DMS153 (cell line): ENCODE measurements at places on chromosomes 4 and X.

DNA sequence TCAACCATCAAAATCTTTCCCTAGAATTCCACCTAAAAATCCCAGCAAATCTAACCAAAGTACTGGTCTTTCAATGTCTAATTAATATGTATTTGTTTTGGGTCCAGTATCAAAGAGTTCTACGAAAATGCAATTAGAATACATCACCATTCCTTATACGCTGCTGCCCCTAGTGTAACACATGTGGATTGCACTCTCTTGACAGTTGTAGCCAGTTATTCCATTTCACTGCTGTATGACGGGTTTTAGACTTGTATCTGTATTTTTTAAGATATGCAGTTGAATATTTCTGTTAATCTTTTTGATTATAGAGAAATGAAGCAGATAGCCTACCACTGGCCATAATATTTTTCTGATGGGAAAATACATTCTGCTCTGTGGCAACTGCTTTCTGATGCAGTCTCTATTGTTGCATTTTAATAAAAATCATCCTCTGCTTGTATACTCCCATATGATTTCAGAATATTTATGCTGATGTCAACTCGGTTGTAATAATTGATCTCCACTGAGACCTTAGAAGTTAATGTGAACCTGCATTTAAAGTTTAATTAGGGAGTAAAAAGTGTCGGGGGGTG lies 17.1 kb upstream of the PAGE2B start:
- peak; percentile 21 for DNase-seq

DNA sequence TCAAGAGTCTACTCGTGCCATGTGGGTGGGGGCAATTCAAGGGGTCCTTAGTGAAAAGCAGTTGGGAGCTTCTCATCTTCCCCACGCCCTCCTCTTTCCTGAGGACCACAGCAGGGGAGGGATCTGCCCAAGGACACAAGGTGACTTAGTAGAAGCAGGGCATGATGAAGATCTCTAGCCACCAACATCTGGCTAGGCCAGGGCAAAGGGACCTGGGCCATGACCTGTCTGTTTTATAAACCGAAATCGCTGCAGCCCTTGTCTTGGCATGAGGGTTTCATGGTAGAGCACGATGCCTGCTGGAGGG lies 5.1 kb downstream of the G6PD start:
- DNase-seq = no peak

GRCh38 chrX:16451334-16451733 lies 198.6 kb upstream of the S100G start:
- DNase-seq = no peak

GRCh38 chr4:46927201-46927600 lies 18.2 kb upstream of the COX7B2 start:
- no peak for DNase-seq

- no peak for DNase-seq
Observed at GRCh38 chr4:185932491-185932890, 120.5 kb upstream of the SORBS2 start.

- no peak for DNase-seq
Observed at GRCh38 chrX:13952581-13952980, 77.1 kb downstream of the GEMIN8 start.

DNA sequence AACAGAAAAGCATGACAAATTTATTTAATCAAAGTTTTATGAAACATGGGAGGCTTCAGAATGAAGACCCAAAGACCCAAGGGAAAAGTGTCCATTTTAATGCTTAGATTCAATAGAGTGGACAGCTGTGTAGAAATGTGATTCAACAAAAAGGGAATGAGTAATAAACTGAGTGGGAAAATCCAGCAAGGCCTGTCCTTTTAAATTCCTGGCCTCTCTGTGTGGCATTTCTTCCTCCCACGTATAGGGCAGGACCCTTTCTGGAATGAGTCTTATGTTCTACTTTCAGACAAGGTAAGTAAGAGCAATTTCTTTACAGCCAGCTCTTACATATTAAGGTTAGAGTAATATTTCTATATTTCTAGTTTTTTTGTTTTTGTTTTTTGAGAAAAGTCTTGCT lies 14.5 kb downstream of the AASDH start:
- DNase-seq = no peak

DNA sequence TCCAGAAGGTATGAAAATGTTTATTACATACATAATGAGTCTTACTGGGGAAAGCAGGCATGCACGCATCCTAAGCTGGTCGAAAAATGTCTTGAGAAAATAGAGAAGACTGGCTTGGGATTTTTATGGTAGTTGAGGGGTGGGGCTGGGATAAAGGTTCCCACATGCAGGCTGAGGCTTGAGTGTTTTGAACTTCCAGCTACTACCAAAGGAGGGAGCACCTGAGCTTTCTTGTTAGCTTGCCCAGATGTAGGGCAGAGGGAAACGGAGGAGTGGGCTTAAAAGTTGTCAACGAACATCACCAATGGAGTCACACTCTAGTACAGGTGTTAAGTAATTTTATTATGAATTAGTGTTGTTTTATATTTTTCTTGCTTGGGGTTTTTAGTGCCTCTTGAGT lies 39.6 kb upstream of the SRPX start:
- no peak for DNase-seq

GRCh38 chrX:38268011-38268410 lies 47.3 kb upstream of the SRPX start:
- DNase-seq = no peak

GRCh38 chrX:12617241-12617640 lies 174.0 kb upstream of the PRPS2 start:
- DNase-seq = no peak

GRCh38 chr4:62709618-62710252 lies 1509.6 kb downstream of the ADGRL3 start:
- DNase-seq = peak; percentile 25

GRCh38 chrX:57977992-57978391 lies 67.7 kb upstream of the ZXDA start:
- DNase-seq = no peak

- no peak for DNase-seq
Observed at GRCh38 chr4:84379917-84380641, 119.0 kb downstream of the NKX6-1 start.
